Esophagus squamous epithelium (tissue), 5 donors: ENCODE measurements at places on chromosomes 13 and 19.

DNA sequence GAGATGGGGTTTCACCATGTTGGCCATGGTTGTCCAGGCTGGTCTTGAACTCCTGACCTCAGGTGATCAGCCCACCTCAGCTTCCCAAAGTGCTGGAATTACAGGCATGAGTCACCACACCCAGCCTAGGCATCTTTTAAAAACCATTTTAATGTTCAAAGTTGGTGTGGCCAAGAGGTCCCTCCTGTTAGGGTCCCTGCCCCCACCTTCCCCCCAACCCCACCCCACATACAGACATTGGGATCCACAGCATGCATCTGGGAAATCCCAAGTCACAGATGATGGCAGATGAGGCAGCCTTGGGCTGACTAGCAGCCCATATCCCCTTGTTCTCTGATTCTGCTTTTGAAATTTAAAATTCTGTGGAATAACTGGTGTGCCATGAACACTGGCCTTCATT, 226.0 kb downstream of the KATNAL1 start:
- DNase-seq: no peak

DNA sequence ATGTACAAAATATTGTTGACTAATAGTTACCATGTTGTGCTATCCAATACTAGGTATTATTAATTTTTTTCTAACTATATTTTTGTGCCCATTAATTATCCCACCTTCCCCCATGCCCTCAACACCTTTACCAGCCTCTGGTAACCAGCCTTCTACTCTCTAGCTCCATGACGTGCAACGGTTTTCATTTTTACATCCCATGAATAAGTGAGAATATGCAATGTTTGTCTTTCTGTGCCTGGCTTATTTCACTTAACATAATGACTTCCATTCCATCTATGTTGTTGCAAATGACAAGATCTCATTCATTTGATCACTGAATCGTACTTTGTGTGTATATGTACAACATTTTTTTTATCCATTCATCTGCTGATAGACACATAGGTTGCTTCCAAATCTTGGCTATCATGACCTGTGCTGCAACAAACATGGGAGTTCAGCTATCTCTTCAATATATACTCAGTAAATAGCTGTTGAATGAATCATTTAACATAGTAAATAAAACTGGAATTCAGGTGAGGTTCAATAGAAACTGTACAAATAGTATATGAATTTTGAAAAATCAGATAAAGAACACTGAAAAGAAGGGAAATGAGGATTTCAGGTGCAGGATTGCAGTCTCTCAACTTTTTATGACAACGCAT, 509.0 kb upstream of the MIR17HG start:
- no peak for DNase-seq

GRCh38 chr13:34046457-34046856, 228.5 kb downstream of the RFC3 start:
- DNase-seq: no peak

DNA sequence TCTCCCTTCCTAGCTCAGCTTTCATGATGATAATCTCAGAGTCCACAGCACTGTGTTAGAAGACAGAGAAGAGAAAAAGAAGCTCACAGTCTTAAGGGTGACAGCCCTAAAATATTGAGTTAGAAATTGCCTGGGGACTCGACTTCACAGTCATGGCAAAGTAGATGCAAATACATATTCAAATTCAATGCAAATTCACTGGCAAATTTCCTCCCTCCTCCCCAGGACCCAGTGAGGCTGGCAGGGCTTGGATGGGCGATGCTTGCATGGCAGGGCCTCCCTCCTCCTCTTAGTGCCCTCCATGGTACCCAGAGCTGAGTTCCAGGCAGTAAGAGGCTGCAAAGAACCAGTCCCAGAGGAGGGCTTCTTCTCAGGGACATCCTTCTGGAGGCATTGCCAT, 115.6 kb upstream of the UQCRFS1 start:
- no peak for DNase-seq

DNA sequence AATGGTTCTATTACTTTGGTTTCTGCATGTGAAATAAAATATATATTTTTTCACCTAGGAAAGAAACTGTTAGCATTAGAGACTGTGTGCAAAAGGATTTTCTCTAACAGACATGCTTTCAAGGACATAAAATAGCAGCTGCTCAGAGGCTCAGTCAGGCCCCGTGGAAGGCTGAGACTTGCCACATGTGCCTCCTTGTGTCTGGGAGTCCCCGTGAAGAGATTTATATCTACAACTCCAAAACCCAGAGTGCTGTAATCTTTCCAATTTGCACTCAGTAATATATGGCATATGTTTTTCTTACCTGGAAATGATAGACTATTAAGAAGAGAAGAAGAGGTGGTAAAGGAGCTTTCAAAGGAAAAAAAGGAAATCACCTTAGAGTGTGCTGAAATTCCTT, 371.6 kb upstream of the OBI1 start:
- DNase-seq: no peak

DNA sequence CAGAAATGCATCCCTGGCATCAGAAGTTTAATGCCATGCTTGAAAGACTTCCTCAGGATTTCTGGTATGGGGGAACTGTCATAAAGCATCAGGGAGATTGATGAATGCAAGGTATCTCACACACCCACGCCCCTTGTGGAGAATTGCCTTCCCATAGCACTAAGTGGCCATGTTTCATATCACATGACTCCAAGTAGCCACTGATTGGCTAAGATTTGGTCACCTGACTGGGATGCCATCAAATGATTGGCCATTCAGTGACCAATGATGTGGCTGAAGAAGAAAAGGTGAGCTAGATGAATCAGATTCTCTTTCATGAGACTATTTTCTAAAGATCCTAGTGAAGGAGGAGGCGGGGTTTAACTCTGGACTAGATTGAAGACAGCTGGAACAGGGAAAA, 7.3 kb downstream of the KLK8 start:
- DNase-seq: no peak

DNA sequence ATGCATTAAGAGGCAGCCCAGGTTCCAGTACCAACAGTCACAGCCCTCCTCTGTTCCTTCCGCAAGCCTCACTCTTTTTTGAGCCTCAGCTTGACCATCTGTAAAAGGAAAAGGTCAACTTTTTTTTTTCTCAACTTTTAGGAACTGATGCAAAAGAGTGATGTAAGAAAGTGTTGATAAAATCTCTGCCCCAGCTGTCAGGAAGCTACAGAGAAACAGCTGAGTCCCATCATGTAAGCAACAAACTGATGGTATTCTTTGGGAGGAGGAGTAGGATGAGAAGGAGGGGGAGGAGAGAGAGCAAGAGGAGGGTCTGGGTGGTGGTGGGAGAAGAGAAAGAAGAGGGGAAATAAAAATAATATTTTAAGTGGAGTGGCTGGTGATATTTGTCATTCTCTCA, 233.9 kb upstream of the TSHZ3 start:
- DNase-seq: no peak

DNA sequence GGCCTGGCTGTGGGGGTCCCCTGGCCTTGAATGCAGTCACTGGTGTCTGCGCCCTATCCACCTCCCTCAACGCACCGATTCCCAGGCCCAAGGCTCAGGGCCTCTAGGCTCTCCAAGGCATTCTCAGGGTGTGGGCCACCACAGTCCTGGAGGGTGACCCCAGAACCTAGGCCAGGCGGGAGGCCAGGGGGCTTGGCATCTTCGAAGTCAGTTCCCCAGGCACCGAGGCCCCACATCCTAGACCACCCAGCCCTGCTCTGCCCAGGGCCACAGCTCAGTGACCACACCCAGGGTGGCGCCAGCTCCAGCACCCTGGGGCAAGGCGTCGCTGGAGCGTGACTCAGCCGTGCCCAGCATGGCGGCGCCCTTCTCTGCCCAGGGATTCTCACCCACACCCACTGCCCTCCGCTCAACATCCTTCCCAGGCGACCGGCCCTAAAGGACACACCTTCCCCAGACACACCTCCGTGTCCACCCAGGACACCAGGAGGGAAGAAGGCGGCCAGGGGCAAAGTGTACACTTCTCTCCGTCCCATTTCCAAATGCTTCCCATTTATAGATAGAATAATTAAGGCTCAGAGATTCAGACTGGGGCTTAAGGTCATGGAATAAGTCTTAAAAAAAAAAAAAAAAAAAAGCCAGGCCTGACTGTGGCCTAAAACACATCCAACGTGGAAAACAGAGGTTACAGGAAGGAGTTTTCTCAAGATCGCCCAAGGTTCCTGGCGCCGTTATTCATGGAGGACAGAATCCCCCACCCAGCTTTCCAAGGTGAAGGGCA, 36.4 kb upstream of the NANOS3 start:
- DNase-seq: no peak

DNA sequence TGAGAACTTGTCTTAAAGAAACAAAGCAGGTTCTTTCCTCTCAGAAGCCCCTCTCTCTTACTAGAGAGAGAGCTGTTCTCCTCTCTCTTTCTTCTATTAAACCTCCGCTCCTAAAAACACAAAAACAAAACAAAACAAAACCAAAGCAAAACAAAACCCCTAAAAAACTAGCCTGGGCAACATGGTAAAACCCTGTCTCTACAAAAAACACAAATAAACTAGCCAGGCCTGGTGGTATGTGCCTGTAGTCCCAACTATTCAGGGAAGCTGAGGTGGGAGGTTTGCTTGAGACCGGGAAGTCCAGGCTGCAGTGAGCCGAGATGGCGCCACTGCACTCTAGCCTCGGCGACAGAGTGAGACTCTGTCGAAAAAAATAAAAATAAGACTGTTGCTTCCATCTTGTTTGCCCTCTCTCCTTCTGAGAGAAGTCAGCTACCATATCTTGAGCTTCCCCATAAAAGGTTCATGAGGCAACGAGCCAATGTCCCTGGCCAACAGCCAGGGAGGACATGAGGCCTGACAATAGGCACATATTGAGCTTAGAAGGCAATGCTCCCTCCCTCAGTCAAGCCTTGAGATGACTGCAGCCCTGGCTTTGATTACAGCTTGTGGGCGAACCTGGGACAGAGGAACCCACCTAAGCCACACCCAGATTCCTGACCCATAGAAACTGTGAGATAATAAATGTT, 17.5 kb upstream of the FLT3 start:
- no peak for DNase-seq

- DNase-seq: no peak
Observed at GRCh38 chr19:17542042-17542441, 13.4 kb upstream of the COLGALT1 start.

DNA sequence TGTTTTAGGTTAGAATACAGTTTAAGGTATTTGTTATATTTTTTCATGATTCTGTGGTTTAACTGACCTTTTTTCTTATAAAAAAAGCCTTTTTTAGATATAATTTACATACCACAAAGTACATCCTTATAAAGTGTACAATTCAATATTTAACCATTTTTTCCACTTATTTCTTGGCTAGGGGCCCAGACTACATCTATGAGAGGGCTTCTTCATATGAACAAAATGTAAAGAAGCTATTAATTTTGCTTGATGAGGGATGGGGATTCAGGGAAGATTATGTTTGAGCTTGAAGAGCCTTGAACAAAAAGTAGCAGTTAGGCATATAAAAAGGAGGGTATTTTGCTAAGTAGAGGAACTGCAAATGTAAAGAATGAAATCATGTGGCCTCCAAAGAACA, 2.2 kb downstream of the CCDC122 start:
- no peak for DNase-seq

DNA sequence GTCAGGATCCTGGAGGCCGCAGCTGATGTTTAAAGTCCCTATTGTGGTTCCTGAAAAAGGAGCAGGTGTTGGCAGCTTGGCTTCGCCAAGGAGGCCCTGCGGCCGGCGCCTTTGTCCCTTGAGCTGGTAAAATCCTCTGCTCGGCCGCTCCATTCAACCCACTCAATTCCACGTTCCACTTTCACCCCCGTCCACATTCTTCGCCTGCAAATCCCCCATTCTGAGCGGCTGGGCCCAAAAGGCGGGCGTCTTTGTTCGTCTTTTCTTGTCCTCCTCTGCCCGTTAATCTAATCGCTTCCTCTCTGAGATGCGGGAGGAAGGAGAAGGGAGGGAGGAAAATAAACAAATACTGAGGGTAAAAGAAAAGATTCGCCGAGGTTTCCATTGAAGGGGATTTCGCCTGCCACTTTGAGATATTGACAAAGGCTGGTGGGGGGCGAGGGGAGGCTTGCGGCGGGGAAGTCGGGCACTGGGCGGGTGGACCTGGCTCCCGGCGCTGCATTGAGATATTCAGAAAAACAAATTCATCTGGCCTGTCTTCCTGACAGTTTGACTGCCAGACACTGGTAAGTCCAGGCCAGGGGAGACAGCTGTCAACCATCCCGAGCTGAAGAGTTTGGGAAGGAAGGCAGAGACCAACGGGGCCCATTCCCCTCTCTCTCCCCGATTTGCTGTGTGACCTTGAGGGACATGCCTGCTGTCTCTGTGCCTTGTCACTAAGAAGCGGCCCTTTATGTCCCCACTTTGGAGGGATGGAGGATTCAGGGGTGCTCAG, 37.6 kb downstream of the ZNRF4 start:
- DNase-seq: no peak

- no peak for DNase-seq
Observed at GRCh38 chr19:32914879-32915660, 45.5 kb upstream of the SLC7A9 start.

GRCh38 chr13:74794582-74794981, 660.4 kb upstream of the KLF12 start:
- DNase-seq: no peak

DNA sequence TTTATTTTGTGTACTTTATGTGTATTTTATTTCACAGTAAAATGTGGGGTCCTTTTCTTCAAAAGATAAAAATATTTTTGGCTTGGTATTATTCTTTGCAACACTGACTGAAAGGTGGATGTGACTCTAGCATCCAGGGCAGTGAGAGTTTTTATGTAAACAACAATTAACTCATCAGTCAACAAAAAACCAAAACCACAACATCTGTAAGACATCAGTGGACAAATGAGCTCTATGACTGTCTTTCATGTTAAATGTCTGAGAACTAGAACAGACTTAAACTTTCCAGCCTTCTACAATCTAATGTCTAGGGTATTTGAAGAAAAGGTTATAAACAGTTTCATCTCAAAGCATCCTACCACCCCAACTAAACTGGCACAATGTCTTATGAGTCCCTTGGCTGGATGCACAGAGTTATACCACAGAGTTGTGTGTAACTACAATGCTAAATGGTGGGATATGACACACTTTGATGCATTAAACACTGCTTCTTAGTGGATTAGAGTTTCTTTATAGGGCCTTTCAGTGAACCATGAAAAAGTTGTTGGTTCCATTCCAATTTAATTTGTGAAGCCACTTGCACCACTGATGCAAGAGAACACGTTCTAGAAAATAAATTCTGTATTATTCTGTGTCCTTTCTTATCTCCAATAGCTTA, 544.2 kb upstream of the KLF12 start:
- no peak for DNase-seq

- no peak for DNase-seq
Observed at GRCh38 chr19:10335352-10335985, 2.1 kb upstream of the RAVER1 start.

GRCh38 chr13:41408121-41408520, 49.2 kb upstream of the RGCC start:
- no peak for DNase-seq

- no peak for DNase-seq
Observed at GRCh38 chr19:2578901-2579677, 103.2 kb downstream of the GADD45B start.

- no peak for DNase-seq
Observed at GRCh38 chr13:40652588-40652940, 13.9 kb downstream of the FOXO1 start.

GRCh38 chr19:29491995-29492577, 33.7 kb upstream of the VSTM2B start:
- DNase-seq: no peak

GRCh38 chr13:56271686-56272085, 869.0 kb upstream of the PRR20A start:
- DNase-seq: no peak

GRCh38 chr13:91169321-91170050, 178.0 kb upstream of the MIR17HG start:
- no peak for DNase-seq

GRCh38 chr13:102930566-102930965, 84.7 kb downstream of the ERCC5 start:
- no peak for DNase-seq
